Urinary bladder (tissue), 4 donors: ENCODE measurements at places on chromosomes 3 and 15. TPM values are rescaled to one million over a fixed set of nuclear protein-coding genes. Genes with fewer than 3 reads are reported as not detected.

Gene POPDC2
- total RNA-seq = 11.5 TPM

Gene CCR8
- total RNA-seq = not detected

Gene SI
- not detected for total RNA-seq

Gene SPRED1
- total RNA-seq = 94.4 TPM

Gene MKRN3
- total RNA-seq = 0.95 TPM

Gene TLNRD1
- 3.8 TPM for total RNA-seq

Gene ZPLD1
- total RNA-seq = 0.16 TPM

Gene GABRG3
- 1.5 TPM for total RNA-seq

Gene SERPINI2
- 3.9 TPM for total RNA-seq

Gene GLDN
- total RNA-seq = 1.9 TPM

Gene ADAMTSL3
- 56.9 TPM for total RNA-seq

Gene B3GALNT1
- 37.5 TPM for total RNA-seq

Gene TAGLN3
- 3.1 TPM for total RNA-seq

Gene HYAL1
- 2.5 TPM for total RNA-seq

Gene PPARG
- 62.9 TPM for total RNA-seq

Gene MST1
- 5.5 TPM for total RNA-seq

Gene AGBL1
- total RNA-seq = 1.5 TPM

Gene TUSC7
- not detected for total RNA-seq

Gene EBLN2
- total RNA-seq = 25.3 TPM

Gene PLSCR4
- 94.3 TPM for total RNA-seq

Gene WDR93
- total RNA-seq = not detected

Gene UBE2Q2
- 101 TPM for total RNA-seq

Gene OR5K2
- not detected for total RNA-seq

Gene ZMYND10
- total RNA-seq = 1.2 TPM

Gene CLRN1
- total RNA-seq = not detected

Gene TEX55
- total RNA-seq = not detected

Gene ACSBG1
- 1.1 TPM for total RNA-seq

Gene CCR9
- not detected for total RNA-seq

Gene SUSD5
- total RNA-seq = 3.0 TPM

Gene SOX14
- not detected for total RNA-seq

Gene USP50
- total RNA-seq = 1.2 TPM

Gene GOLGA6L25
- total RNA-seq = not detected

Gene PLA1A
- 0.42 TPM for total RNA-seq

Gene TRIM59
- total RNA-seq = 40.2 TPM

Gene BTBD1
- total RNA-seq = 102 TPM

Gene VIPR1
- 5.2 TPM for total RNA-seq

Gene PIK3CA
- 61.2 TPM for total RNA-seq

Gene HGD
- not detected for total RNA-seq

Gene GOLGA6L10
- 2.0 TPM for total RNA-seq

Gene CPN2
- total RNA-seq = not detected

Gene ADAMTS9
- total RNA-seq = 120 TPM

Gene STX19
- total RNA-seq = 0.48 TPM

Gene POMGNT2
- 15.6 TPM for total RNA-seq

Gene PDZRN3
- total RNA-seq = 61.6 TPM

Gene CYP1A2
- total RNA-seq = not detected

Gene COL8A1
- total RNA-seq = 21.1 TPM

Gene ZNF660
- 12.9 TPM for total RNA-seq

Gene GABRA5
- 0.85 TPM for total RNA-seq

Gene FGF7
- total RNA-seq = 57.8 TPM

Gene SPINK8
- not detected for total RNA-seq

Gene KLHL6
- total RNA-seq = 1.7 TPM

Gene CPB1
- not detected for total RNA-seq

Gene PLS1
- total RNA-seq = 29.8 TPM

Gene TGM5
- total RNA-seq = 0.26 TPM
